Kasumi-1 (cell line): ENCODE measurements at places on chromosomes 7 and 10.

GRCh38 chr7:455110-455928 is 64.3 kb downstream of the PDGFA start:
- no peak for DNase-seq

DNA sequence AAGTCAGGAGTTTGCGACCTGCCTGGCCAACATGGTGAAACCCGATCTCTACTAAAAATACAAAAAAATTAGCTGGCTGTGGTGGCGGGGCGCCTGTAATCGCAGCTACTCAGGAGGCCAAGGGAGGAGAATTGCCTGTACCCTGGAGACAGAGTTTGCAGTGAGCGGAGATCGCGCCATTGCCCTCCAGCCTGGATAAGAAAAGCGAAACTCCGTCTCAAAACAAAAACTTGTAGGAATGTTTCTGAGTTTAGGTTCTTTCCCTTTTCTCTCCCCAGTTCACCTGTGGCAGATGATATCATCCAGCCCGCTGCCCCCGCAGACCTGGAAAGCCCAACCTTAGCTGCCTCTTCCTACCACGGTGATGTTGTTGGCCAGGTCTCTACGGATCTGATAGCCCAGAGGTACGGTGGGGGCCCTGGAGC is 138.8 kb upstream of the BTBD16 start:
- no peak for DNase-seq

GRCh38 chr10:75651417-75651816 is 220.0 kb downstream of the LRMDA start:
- DNase-seq: peak; percentile 69

- peak; percentile 11 for DNase-seq
These were observed 104.1 kb upstream of the FAM20C start for GRCh38 chr7:88095-88926.

- DNase-seq: peak; percentile 97
These were observed 10.1 kb downstream of the DENND10 start for GRCh38 chr10:119113751-119114732.

- DNase-seq: no peak
These were observed 28.7 kb upstream of the SEPHS1 start for GRCh38 chr10:13376746-13377145.

DNA sequence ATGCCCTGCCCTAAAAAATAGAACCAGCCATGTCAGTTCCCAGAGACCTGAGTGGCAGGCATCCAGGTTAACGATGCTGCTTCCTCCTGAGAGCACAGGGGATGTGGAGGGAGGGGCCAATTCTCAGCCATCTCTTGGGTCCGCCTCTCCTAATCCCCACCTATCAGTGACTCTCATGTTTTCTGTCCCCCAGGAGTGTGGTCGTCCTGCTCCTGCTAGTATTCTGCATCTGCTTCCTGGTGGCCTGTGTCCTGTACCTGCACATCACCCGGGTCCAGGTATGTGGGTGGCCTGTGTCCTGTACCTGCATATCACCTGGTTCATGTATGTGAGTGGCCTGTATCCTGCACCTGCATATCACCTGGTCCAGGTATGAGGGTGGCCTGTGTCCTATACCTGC is 105.3 kb downstream of the ADCY1 start:
- no peak for DNase-seq

GRCh38 chr7:106523482-106523881 is 137.5 kb downstream of the CCDC71L start:
- DNase-seq: no peak

GRCh38 chr7:111025006-111025405 is 65.9 kb upstream of the LRRN3 start:
- no peak for DNase-seq

DNA sequence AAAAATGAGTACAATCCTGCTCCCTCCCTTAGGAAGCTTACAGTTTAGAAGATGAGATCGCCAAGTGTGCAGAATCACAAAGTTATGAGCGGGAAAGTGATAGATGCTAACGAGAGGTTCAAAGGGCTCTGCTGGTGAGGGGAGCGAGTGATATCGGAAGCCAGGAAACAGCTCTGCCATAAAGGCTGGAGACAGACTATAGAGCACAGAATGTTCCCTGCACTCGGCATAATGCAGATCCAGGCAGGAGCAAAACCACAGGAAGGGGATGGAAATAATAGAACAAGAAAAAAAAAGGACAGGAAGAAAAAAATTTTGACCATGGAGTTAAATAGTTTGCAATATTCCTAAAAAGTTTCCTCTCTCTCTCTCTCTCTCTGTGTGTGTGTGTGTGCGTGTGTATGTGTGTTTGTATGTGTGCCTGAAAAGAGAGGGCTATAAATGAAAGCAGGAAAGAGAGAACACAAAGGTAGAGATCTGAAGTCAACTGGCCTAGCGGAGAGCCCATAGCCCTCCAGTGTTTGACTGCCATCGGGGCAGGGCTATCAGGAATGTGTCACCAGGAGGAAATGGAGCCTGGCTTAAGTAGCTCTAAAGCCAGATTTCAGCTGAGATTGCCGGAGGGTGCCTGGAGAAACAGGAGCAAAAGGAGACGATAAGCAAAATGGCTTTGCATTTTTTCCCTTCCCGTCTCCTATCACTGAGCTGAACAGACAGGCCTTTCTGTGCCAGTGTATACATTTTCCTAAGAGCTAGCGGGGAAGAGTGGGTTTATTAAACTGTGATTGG is 175.8 kb upstream of the LYZL1 start:
- DNase-seq: no peak

- DNase-seq: no peak
These were observed 128.0 kb downstream of the NRCAM start for GRCh38 chr7:108328174-108328651.

- DNase-seq: peak; percentile 49
These were observed 16.7 kb downstream of the USP6NL start for GRCh38 chr10:11594589-11595394.

- peak; percentile 39 for DNase-seq
These were observed at the start of gene NRCAM for GRCh38 chr7:108455998-108456677. NRCAM (minus strand) TSS chr7:108456436; CDS start chr7:108240064, 216,372 bp downstream.

- DNase-seq: no peak
These were observed 236.5 kb downstream of the ARL4A start for GRCh38 chr7:12923971-12924370.

DNA sequence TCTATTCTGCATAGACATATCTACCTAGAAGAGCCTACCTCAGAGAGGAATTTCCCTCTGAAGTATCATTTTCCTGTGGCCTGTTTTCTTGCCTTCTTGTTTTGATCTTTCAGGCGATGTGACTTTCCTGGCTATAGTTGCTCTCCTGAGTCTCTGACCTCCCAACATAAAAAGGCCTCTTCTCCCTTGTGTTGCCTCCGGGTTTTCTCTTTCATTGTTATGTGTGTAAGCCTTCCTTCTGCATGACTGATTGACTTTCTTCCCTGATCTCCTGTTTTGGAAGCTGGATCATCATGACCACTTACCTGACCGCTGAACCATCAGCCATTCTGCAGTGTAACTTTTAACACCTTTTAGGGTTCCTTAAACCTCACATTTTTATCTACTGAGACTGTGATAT is 441.5 kb upstream of the ETV1 start:
- no peak for DNase-seq

GRCh38 chr7:28361551-28361950 is 50.8 kb upstream of the CREB5 start:
- DNase-seq: no peak

DNA sequence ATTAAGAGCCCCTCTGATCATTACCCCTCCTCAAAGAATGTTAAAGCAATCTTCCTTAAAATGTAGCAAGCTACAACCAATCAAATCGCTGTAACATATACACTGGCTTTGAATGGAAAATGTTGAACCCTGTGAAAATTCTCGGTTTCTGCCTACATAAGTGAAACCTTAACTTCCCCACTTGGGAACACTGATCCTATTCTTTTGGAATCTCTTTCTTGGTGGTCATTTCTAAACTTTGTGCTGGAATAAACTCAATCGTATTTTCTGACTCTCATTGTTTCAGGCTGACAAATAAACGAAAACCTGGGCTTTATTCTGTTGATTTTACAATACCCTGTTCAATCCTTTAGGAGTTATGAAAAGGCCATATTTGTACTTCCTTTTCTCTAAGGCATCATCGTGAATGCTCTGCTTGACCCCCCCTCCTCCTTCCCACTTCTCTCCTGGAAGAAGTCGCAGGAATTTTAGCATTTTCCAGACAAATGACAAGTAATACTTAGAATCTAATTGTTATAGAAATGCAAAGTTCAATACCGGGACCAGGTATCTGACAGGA is 155.1 kb upstream of the FAM13C start:
- DNase-seq: no peak

GRCh38 chr10:75894761-75895160 is 463.3 kb downstream of the LRMDA start:
- DNase-seq: no peak

DNA sequence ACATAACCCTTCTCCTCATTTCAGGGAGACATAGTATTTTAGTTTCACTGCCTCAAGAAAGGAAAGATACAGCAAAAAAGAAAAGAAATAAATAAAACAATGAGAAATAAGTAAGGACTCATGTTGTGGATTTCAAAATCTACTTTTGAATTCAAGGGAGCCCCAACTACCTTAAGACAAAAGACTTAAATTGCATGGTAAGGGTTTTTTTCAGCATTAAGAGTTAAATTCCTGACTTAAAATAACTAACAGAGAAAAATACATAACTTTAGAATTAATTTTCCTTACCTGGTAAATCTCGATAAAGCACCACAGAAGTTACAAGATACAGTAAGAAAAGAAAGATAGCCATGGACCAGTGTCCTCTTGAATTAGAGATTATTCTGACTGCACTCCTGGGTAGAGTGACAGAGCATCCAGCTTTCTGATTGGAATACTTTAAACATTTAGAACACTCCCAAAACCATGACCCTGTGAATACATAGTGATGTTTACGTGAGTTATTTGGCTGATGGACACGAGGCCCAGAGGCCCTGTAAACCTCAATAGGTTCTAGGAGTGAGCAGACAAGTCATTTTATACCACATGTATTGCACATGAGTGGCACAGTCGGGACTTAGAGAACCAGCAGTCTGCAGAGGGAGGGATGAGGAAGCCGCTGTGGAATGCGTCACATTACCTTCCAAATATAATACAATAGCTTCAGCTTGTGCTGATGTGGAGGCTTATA is 292.5 kb upstream of the SEMA3C start:
- DNase-seq: no peak
